ENCODE measurements at places on chromosomes 13 and 19.

DNA sequence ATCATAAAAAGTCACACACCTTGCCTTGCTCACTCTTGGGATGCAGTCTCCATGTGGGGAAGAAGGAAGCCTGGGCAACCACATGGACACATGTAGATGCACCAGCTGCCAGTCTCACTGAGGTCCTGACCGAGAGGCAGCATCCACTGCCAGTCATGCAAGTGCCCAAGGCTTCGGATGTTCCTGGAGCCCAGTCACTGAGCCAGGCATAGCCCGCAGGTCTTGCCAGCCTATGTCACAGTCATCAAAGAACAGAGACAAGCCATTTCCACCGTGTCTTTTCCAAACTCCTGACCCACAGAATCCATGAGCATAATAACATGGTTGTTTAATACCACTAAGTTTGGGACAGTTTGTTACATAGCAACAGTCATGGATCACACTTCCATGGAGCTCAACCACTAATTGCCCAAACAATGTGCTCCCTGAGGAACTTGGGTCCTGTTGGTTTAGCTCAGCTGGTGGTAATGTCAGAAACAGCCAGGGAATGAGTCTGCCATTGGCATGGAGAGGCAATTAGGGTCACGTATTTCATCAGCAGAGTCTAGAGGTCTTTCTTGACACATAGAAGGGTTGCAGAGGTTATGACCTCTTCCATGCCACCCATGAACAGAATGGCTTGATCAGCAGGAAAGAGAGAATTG, 21.5 kb downstream of the STARD13 start:
- DNase-seq: no peak

DNA sequence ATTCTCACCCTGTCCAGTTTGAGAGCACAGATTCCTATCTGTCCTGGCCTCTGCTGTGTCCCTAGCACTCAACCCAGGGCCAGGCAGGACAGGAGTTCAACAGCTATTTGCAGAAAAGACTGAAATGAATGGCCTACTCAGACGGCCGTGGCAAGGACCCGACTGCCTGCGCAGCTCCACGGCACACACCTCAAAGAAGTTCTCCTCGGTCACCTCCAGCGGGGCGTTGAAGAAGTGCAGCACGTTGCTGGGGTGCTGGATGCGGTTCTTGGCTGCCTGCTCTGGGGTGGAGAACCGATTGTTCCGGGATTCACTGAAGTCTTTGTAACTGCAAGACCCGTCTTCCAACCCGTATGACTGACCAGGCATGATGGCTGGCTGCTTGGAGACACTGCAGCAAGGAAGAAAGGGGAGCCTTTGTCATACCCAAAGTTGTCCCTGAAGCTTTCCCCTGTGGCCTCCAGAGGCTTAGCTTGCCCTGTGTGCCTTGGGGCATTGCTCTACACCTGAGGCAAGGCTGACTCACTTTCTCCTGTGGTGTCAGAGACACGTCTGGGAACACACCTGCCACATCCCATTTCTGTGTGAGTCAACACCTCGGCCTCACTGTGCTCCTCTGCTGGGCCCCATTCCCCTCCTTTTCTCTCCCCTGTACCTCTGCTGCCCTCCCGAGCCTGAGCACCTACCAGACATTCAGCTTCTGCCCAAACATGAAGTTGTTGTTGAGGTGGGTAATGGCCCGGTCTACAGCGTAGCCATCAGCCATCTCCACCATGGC, 6.8 kb upstream of the ECH1 start:
- DNase-seq: peak; percentile 35

- DNase-seq: no peak
Measured at GRCh38 chr19:41811981-41812380, 15.6 kb downstream of the CEACAM3 start.

- no peak for DNase-seq
Measured at GRCh38 chr13:20353973-20354372, 121.9 kb upstream of the GJB6 start.

- no peak for DNase-seq
Measured at GRCh38 chr19:55149078-55150003, at the start of gene TNNT1. Gene TNNT1, minus strand, starts transcription at chr19:55149206. Its CDS starts 2,049 bp downstream, at chr19:55147157.

- no peak for DNase-seq
Measured at GRCh38 chr19:12139269-12139668, 881 bp downstream of the ZNF20 start.

DNA sequence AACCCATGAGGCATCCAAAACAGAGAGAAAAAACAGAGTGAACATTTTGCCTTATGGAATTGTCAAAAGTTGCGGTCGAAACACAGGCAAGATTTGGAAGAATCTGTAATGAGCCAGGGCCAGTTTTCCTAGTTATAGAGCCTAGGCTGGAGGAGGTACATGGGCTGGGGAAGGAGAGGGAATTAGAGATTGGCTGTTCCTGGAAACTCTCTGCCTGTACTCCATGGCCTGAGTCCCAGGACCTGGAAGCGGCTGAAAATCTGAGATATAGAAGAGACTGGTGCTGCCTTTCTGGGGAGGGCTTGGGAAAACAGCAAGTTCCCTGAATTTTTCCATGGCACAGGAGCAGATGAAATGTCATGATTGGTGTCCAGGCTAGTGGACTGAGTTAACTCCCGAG, 122.8 kb upstream of the KLF12 start:
- DNase-seq: no peak

GRCh38 chr13:44155422-44156293, 218.0 kb upstream of the SERP2 start:
- no peak for DNase-seq

- DNase-seq: no peak
Measured at GRCh38 chr19:34356875-34357274, 8.1 kb upstream of the GPI start.

DNA sequence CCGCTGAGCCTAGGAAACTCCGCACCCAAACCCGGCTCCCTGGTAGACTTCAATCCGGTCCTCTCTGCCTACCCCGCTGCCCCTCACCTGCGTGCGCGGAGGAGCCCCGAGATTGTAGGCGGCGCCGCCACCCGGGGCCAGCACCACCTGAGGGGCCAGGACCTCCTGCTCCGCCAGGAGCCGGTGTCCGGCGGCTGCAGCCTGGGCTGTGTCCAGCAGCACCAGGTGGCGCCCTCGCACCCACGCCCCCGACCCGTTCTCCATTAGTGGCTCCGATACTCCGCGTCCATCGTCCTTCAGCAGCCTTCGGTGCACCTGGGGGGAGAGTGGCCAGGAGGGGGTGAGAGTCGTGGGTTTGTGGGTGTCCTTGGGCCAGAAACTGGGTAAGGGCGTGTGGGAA, 18.5 kb downstream of the MAN2B1 start:
- no peak for DNase-seq

DNA sequence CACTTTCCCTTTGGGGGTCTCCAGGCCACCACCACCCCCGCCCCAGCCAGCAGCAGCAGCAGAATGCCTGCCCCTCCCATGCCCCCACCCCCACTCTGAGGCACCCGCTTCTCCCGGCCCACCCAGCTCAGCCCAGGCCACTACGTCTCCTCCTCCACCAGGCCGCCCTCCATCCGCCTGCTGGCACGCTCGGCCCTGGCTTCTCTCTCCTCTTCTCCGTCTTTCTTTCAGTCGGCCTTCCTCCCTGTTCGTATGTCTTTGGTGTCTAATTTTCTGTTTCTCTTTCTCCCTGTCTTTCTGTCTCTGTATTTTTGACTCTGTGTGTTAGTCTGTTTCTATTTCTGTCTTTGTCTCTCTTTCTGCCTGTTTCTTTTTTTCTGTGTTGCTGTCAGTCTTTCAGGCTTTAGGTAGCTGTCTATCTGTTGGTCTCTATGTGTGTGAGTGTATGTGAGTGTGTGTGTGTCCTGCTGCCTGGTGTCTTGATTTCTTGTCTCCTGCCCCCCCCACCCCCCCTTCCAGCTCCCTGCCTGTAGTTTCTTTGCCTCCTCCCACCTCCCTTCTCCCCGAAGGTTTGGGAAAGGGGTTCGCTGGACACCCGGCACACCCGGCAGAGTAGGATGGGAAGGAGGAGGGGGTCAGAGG, at the start of gene LGI4:
TSS of gene LGI4 (minus strand) at position 459 of the 642 bp plus-strand sequence. CDS start at position 80, 379 bp downstream.
- DNase-seq: no peak

DNA sequence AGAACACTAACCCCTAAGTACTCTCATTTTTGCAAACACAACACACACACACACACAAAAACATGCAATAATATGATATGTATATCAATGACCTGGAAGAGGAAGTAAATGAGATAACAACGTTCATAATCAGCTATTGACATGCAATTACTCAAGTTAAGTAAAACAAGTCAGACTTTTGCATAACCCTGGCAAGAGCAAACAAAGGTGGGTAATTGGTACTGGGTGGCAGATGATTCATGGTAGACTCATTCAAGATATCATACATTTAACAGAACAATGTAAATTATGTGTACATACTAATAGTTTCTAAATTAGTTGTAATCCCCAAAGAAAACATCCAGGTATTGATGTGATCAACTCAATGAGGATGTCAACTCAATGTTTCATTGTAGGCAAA, 508.8 kb downstream of the DACH1 start:
- DNase-seq: no peak

- DNase-seq: no peak
Measured at GRCh38 chr13:27965740-27966640, 3.1 kb downstream of the CDX2 start.

- no peak for DNase-seq
Measured at GRCh38 chr19:41156207-41156606, 36.8 kb upstream of the CYP2S1 start.

DNA sequence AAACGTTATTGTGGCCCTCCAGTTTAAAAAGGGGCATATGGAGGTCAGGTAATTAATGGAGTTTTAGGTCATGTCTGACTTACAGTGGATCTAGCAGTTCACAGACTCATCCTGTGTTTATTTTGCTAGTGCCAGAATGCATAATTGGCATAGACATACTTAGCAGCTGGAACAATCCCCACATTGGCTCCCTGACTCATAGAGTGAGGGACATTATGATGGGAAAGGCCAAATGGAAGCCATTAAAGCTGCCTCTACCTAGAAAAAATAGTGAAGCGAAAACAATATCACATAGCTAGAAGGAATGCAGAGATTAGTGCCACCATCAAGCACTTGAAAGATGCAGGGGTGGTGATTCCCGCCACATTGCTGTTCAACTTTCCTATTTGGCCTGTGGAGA, 610.7 kb downstream of the SLITRK5 start:
- no peak for DNase-seq

- no peak for DNase-seq
Measured at GRCh38 chr13:66210677-66211076, 1019.5 kb downstream of the PCDH9 start.
